ENCODE measurements at places on chromosomes 4 and X. TPM values are rescaled to one million over a fixed set of nuclear protein-coding genes. Genes with fewer than 3 reads are reported as not detected.

GPC4 gene
- not detected for total RNA-seq

PPP1R2C gene
- not detected for total RNA-seq

GAGE12J gene
- not detected for total RNA-seq

VSIG4 gene
- 0.60 TPM for total RNA-seq

CNKSR2 gene
- total RNA-seq = 3.6 TPM

GYPA gene
- total RNA-seq = not detected

- no peak for DNase-seq
Observed at GRCh38 chr4:100117750-100118149, 72.5 kb downstream of the DDIT4L start.

GRCh38 chr4:150358691-150359090 lies 223.3 kb upstream of the MAB21L2 start:
- DNase-seq = no peak

GRCh38 chrX:107747596-107748161 lies 27.9 kb downstream of the TSC22D3 start:
- no peak for DNase-seq

DNA sequence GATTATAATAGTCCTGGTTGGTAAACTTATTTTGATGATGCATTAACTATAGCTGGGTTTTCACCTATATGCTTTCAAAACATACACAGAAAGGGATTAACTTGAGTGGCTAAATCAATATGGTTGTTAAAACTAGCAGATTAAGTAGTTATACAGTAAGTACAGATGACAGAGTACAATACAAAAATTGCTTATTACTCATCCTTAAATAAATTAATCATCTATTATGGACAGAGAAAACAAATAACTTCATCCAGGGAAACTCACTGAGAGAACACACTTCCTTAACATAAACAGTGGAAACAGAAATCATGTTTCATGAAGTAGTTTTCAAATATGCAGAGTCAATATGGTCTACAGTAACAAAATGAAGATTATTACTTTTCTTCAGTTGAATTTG lies 133.4 kb downstream of the AREG start:
- DNase-seq = no peak

GRCh38 chr4:26052663-26053541 lies 138.9 kb downstream of the SMIM20 start:
- no peak for DNase-seq

GRCh38 chr4:106541253-106541652 lies 172.7 kb upstream of the GIMD1 start:
- no peak for DNase-seq

DNA sequence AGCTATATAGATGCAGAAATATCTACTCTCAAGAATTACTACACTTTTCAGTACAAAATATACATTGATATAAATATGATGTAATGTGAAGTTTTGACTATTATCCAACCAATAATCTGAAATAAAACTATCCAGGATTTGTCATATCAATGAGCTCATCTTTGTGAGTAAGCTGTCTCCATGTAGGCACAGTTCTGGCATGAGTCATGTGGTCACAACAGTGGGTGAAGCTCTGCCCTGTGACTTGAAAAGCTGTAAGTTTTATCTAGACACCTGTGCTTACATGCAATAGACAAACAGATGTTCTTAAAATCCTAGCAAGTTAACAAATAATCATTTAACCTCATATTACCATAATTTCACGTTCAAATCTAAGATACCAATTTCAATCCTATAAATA lies 192.7 kb downstream of the GABRG1 start:
- no peak for DNase-seq

DNA sequence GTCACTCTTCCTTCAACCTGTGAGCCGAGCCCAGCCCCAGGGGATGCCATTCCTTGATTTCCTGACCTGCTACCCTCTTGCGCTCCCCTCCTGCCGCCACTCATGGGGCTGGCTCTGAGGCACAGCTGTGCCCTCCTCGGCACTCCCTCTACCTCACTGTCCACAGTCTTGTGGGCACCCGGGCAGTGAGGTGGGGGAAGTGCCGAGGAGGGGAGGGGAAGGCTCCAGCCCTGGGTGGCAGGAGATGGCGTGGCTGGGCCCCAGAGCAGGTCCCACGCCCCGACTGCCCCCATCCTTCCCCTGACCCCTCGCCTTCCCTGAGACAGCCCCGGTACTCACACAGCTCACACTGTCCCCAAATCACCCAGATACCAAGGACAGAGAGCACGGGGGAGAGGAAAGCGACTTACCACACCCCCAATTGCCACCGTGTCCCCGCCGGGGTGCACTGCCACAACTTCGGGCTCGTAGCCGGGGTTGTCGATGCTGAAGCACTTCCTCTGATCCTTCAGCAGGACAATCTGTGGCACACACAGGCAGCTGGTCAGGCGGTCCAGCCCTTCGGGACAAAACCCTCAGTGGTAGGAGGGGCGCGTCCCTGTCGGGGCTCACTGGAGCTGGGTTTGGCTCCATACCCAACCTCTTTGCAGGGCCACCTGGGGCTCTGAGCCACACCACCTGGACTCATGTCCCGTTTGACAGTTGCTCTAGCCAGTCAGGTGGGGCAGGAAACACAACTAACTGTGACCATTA lies 37.9 kb downstream of the WDR1 start:
- peak; percentile 3 for DNase-seq

- no peak for DNase-seq
Observed at GRCh38 chr4:41787931-41788330, 39.4 kb upstream of the PHOX2B start.

- no peak for DNase-seq
Observed at GRCh38 chr4:45897946-45898585, 225.8 kb downstream of the GABRG1 start.

GRCh38 chrX:152658302-152658701 lies 20.6 kb downstream of the GABRQ start:
- no peak for DNase-seq
